ENCODE measurements at places on chromosomes 6 and 20.

GRCh38 chr20:24339210-24339641 lies 130.2 kb upstream of the SYNDIG1 start:
- no peak for DNase-seq

DNA sequence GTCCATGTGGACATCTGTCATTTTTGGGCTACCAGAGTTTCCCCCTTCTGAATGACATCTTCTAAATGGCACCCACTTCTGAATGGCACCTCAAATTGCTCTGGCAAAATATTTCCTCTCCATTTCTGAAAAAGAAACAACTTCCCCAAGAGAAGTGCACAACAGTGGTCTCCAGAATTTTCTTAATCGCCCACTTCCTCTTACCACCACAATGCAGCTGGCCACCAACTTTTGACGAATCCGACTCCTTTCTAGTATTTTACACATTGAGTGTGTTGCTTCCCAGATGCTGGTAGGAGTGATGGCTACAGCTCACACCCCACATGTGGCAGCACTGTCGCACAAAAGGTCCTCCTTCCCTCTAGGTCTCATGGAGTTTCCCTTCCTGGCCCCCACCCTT lies 216.1 kb downstream of the FOXA2 start:
- DNase-seq = no peak

GRCh38 chr6:144259986-144260385 lies 25.1 kb upstream of the UTRN start:
- DNase-seq = no peak

DNA sequence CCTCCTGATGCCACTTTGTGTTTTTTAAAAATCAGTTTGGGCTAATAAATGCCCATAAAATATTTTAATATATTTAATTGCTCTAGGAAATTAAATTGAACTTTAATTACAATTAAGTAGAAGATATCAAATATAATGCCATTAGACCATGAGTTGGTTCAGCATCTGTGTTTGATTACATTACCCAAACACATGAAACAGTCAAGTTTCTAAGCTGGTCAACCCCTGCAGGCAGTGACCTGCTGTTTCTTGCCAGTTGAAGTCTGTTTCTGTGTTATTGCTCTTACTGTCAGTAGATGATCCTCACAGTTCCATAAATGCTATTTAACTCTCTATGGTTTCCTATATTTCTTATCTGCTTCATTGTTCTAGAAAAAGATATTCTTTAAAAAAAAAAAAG lies 9.7 kb upstream of the TENT5A start:
- DNase-seq = no peak

DNA sequence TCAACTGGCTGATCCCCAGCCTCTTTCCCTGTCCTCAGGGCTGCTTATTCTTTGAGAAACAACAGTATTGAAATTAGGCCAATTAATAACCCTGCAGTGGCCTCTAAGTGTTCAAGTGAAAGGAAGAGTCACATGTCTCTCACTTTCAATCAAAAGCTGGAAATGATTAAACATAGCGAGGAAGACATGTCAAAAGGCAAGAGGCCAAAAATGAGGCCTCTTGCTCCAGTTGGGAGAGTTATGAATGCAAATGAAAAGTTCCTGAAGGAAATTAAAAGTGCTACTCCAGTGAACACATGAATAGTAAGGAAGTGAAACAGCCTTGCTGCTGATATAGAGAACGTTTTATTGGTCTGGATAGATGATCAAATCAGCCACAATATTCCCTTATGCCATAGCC lies 131.5 kb downstream of the MACROD2 start:
- DNase-seq = no peak

DNA sequence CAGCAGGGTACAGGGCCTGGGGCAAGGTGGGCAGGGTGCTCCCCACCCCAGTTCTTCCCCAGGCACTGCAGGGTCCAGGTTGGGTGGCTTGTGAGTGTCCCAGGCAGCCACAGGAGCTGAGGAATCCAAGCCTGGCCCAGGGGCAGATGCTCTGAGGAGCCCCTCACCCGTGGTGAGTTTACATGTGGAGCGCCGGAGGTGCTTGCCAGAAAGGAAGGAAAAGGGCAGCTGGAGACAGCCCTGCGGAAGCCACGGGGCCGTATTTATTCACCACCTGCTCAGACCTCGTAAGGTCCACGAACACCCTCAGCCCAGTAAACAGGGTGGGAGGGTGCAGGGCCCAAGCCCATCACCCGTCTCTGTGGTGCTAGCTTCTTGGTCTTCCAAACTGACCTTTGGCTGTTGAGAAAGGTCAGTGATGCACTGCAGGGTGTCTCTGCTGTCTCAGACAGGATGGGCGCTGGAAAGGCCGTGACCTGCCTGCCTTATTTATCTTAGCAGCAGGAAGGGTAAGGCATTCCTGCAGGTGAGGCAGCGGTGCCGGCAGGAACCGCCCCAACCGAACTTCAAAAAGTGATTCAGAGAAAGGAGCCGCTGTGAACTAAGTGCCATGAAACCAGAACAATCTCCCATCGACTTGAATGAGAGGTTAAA lies 4.0 kb upstream of the FRMD1 start:
- DNase-seq = no peak

GRCh38 chr6:129342243-129342642 lies 367.7 kb downstream of the ARHGAP18 start:
- no peak for DNase-seq

GRCh38 chr6:56356426-56356825 lies 109.0 kb upstream of the COL21A1 start:
- DNase-seq = no peak

- peak; percentile 50 for DNase-seq
Observed at GRCh38 chr20:50467718-50468356, 42.3 kb upstream of the PTPN1 start.

GRCh38 chr20:44962483-44962882 lies 2.3 kb upstream of the TOMM34 start:
- DNase-seq = no peak

GRCh38 chr20:9744551-9744950 lies 94.3 kb downstream of the PAK5 start:
- DNase-seq = no peak

- no peak for DNase-seq
Observed at GRCh38 chr6:166618866-166619761, 7.9 kb downstream of the RPS6KA2 start.

- DNase-seq = no peak
Observed at GRCh38 chr20:22312744-22313346, 271.5 kb downstream of the FOXA2 start.

GRCh38 chr6:117555882-117556498 lies 46.3 kb downstream of the GOPC start:
- peak; percentile 78 for DNase-seq

- DNase-seq = peak; percentile 51
Observed at GRCh38 chr6:142855893-142856623, 88.9 kb downstream of the HIVEP2 start.

DNA sequence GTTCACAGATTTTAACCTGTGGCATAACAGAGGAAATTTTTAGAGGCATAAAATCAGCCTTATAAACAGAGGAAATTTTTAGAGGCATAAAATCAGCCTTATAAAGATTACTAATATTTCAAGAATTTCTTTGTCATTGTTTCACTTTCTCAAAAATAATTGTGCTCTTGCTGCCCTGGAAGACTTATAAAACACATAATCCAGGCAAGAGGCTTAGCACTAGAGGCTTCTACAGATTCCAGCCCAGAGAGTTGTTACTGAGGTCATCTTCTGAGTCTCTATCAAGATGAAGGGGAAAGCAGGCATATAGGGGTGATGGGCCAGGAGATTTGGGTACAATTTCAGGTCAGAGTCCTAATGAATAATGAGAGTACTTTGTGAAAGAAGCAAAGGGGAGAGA lies 85.7 kb downstream of the RFPL4B start:
- no peak for DNase-seq

- no peak for DNase-seq
Observed at GRCh38 chr6:41372832-41373626, 37.6 kb downstream of the NCR2 start.

DNA sequence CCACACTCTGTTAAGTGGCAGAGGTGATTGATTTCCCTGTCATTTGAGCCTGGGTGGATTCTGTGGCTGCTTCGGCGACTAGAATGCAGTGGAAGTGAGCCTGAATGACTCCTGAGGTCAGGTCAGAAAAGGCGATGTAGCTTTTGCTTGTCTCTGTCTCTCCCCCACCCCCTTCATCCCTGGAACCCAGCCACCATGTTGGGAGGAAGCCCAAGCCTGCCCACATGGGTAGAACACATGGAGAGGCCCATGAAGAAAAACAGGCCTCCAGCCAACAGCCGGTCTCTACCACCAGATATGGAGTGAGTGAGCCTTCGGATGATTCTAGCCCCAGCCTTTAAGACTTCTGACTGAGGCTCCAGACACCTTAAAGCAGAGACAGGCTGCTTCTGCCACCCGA lies 181.0 kb downstream of the TFAP2C start:
- DNase-seq = no peak

GRCh38 chr20:1700990-1701389 lies 43.4 kb upstream of the SIRPG start:
- DNase-seq = no peak

DNA sequence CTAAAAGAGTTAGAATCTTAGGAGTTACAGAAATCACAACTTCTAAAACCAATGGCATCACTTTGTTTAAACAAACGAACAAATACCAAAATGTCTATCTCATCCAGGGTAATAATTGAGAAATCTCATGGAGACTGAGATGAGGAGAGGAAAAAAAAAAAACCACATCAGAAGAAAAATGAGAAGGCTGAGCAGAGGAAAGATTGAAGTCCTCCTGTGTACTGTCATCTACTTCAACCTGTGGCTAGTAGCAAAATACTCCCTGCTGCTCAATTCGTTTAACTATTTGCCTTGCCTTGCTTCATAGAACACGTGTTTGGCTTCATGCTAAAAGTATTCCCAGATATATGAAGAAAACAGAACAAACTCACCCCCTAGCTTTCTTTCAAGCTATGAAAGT lies 143.7 kb downstream of the PDE10A start:
- DNase-seq = no peak

- no peak for DNase-seq
Observed at GRCh38 chr6:35203680-35204079, 10.1 kb upstream of the SCUBE3 start.

DNA sequence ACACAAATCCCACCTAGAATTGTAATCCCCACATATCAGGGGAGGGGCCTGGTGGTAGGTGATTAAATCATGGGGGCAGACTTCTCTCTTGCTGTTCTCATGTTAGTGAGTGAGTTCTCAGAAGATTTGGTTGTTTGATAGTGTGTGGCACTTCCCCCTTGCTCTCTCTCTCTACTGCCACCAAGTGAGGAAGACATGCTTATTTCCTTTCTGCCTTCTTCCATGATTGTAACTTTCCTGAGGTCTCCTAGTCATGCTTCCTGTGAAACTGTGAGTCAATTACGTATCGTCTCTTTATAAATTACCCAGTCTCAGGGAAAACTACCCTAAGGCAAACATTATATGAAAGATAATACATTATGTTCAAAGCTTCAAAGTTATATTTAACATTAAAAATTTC lies 1297.5 kb upstream of the CITED2 start:
- no peak for DNase-seq

GRCh38 chr20:36969051-36969450 lies 17.5 kb upstream of the SAMHD1 start:
- no peak for DNase-seq

GRCh38 chr20:2394411-2395055 lies 13.8 kb downstream of the TGM6 start:
- DNase-seq = no peak

DNA sequence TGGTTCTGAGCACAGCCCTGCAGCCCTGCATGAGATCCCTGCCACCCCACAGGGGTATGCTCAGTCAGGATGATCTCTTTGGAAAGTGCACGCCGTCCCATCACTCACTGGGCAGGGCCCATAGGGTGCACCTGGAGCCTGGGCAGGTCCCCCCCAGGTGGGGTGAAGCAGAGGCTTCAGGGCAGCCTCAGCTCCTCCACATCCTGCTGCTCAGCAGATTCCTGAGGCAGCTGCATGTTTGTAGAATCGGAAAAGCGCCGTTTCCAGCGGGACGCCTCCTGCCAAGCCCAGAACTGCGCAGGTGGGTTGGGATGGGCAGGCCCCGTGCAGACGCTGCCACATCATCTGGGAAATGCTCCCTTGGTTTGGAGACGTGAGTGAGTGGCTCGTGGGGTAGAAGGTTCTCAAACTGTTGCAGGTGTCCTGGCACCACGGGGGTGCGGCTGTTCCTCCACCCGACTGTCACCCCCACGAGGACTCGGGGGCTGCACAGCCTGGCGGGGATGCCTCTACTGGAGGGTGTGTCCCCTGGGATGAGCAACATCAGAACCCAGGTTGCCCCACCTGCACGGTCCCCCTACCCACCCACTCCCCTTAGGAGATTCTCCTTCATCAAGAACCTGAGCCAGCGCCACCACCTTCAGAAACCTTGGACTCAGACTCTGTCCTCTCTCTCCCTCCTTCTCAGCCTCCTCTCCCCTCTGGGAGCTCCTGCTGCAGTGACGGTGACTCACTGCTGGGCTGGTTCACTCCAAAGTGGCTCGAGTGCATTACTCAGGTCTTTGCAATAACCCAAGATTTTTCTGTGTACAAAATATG lies 334.1 kb downstream of the TAF4 start:
- DNase-seq = no peak

- peak; percentile 85 for DNase-seq
Observed at GRCh38 chr6:44237021-44237812, 9.7 kb upstream of the HSP90AB1 start.

DNA sequence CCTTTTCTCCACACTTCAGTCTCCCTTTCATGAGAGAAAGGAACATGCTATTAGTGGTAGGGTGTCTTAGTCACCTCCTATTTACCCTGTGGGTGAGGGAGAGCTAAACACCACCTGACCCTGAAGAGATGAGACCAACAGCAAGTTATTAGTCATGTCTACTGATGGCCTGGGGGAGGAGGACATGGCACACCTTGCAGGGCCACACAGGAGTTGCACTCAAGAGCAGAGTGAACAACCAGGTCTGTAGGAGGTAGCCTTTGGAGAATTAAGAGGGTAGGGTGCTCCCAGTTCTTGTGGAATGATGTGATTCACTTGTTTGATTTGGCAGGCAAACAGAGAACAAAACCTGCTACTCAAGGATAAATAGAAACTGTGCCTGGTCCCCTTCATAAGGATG lies 82.7 kb upstream of the FABP7 start:
- DNase-seq = no peak

DNA sequence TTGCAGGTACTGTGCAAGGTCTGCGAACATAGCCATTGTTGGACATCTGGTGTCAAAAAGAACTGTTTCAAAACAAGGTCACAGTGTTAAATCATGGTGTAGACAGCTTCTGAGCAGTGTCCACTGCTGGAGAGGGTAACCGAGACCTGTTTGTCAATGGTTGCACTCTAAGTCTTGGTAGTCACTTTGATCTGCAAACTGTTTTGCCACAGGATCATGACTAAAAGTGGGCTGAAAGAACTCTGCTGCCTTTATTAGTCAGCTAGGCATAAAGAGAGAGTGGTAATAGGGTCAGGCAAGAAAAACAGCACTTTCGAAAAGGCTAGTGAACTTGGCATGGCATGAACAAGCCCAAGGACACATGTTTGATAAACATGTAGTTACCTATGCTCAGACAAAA lies 552.3 kb upstream of the CITED2 start:
- DNase-seq = no peak

DNA sequence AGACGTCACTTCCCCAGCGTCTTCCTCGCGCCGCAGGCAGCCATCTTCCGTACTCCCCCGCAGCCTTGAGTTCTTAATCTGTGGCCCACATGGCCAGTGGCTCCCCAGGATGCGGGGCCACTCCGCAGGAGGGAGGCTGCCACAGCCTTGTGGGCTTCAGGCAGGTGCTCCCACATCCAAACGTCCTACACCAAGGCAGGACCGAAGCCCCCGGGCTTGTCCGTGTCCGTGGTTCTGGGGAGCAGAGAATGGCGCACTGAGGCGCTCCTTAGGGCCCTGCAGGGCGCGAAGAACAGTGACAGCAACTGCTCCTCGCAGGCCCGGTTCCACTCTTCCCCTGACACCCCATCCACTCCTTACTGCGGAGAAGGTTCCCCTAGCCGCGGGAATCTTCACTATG lies 755.8 kb downstream of the PRIM2 start:
- no peak for DNase-seq

- no peak for DNase-seq
Observed at GRCh38 chr20:51022227-51022802, 592 bp downstream of the KCNG1 start.
